Stimulated activated CD4-positive, alpha-beta T cell treated with anti-CD3 and anti-CD28 coated beads, Interleukin-15, amount 100 ng/mL, for 1 hour (primary cell): ENCODE measurements at places on chromosomes 1 and 21.

- no peak for DNase-seq
Observed at GRCh38 chr1:201791779-201792173, 37.2 kb upstream of the IPO9 start.

- DNase-seq, result no peak
Observed at GRCh38 chr1:48374785-48375184, 97.2 kb downstream of the SPATA6 start.

GRCh38 chr1:31576201-31576669 lies at the start of gene TINAGL1:
Gene TINAGL1 (plus strand): TSS chr1:31576515. CDS start chr1:31577149, 634 bp downstream.
- no peak for DNase-seq

GRCh38 chr1:18347559-18347958 lies 133.2 kb upstream of the KLHDC7A start:
- no peak for DNase-seq

DNA sequence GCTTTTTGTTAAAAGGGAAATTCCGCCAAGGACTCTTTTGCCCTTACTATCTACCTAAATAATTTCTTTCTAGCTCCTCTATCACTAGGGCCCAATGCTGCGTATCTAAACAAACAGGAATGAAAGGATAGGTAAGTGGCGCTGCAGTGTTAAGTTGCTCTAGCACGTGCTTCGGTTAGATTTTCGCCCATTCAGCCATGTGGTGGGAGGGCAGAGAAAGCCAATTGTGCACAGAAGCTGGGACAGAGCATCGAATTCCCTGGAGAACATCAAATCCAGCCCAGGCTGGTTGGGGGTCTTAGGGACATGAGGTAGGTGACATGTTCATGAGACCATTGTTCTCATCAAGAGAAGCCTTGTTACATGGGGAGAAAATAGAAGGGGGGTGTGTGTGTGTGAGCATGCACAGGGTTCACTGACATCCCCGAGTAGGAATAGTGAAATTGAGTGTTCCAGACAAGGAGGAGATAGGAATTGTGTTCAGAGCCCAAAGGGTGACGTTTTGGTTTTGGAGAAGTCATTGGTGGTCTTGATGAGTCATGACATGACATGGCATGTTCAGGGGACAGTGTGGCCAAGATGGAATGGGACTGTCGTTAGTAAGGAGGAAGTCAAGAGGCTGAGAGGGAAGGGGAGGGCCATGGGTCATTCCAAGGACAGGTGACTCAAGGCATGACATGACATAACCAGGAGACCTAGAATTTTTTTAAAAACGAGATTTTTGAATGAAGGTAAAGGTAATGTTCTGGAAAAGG lies 107.1 kb downstream of the TLR5 start:
- no peak for DNase-seq

DNA sequence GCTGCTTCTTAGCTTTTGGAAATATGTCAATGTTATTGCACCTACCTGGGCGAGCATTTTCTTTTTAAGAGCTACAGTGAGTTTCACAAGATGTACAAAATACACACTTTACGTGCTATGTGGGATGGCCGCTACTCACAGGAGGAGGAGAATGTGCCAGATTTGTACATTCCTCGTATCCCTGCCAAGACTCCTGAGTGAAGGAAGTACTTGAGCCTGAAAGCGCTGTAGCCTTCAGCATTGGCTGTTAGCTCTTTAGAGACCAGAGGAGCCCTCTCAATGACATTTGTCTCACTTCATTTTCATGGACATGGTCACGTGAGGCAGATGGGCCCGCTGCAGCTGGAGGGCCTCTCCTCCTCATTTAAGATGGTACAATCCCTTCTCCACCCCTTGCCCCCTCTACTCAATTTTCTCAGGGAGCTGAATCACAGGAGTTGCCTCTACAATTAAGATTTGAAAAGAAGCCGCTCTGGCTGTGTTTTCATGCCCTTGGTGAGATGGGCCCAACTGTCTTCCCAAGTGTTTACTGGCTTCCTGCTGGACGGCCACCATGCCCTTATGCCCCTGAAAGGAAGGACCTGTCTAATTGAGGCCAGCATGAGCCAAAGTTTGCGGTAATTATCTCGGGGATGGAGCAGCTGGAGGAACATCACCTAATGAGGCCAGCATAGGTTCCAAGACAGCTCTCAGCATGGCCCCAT lies 442.6 kb downstream of the PRDM2 start:
- no peak for DNase-seq

DNA sequence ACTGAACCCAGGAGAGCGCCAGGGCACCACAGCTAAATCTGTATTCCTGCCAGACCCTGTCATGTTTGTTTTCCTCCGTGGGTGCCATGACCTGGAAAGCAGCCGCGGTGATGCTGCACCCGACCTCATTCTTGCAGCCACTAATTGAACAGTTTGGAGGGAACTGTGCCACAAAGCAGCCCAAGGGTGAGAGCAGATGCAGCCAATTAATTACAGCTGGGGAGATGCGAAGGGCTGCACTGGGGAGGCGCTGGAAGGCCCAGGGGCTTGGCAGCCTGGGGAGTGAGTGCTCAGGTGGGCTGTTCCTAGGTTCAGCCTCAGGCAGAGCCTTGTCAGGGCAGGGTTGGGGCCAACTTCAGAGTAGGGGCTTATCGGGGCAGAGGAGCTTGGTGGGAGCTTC lies 158.4 kb upstream of the CD34 start:
- DNase-seq, result no peak

GRCh38 chr1:198359024-198359653 lies 181.3 kb downstream of the ATP6V1G3 start:
- no peak for DNase-seq

DNA sequence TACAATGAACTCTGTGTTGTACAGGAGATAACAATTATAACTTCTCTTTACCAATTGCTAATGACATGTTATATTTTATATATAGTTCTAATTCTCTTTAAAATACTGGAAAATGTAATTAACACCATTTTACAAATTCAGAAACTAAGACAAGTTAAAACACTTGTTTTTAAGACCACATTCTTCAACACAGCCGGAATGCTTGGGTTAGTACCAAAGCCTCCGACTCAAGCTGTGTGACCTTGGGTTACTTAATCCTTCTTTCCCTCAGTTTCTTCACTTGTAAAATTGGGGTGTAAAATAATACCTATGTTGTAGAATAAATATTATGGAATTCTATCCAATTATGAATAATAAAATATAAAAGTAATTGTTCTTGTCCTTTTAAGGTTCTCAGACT lies 378.7 kb downstream of the USH2A start:
- no peak for DNase-seq

DNA sequence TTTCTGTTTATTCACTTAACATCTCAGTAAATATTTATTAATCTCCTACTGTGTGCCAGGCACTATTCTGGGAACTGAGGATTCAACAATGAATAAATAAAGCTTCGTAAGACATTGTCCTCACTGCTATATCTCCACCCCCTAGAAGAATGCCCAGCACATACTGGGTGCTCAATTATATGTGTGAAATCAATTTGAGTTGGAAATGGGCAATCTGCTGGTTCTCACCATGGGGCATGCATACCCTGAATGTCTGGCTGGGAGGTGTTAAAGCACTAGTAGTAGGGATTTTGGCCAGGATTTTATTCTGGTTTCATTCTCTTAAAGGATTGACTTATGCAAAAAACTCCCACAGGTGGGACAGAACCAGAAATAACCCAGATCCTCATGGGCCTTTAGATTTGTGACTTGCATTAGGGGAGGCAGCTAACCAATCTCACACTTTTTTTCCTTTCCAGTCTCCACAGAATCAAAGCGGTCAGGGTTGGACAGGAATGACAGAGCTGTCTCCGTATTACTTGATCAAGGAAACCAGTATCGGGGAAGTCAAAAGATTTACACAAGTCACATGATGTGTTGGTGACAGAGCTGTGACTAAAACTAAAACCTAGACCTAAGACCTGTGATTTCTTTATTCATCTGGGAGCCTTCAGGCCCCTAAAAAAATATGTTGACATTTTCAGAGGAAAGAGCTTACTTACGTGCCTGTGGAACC lies 12.8 kb downstream of the GFI1 start:
- no peak for DNase-seq

- DNase-seq, result no peak
Observed at GRCh38 chr1:212101735-212102134, 66.2 kb downstream of the DTL start.

- no peak for DNase-seq
Observed at GRCh38 chr1:79460773-79461436, 454.4 kb upstream of the ADGRL4 start.

DNA sequence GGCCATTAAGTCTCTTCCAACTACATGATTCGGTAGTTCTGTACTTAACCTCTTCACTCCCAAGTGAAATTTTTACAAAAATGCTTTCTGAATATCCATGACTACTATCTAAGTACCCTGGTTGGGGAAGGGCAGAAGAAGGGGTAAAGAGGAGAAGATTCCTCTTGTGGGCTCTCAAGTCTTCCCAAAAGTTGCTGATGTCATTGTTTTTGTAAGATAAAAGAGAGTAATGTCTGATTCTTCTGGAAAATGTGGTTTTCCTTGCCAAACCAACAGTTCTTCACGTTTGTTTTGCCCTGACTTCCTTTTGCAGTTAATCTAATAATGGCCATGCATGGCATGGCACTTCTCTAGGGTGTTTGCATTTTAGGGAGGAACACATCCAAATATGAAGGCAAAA lies 34.7 kb upstream of the AK4 start:
- DNase-seq, result no peak
